Mucosa of descending colon (tissue), 3 donors: ENCODE measurements at places on chromosomes 4 and X. TPM values are rescaled to one million over a fixed set of nuclear protein-coding genes. Genes with fewer than 3 reads are reported as not detected.

The LGI2 gene
- 2.5 TPM for total RNA-seq

The KANTR gene
- total RNA-seq, result 15.7 TPM

The NXT2 gene
- 5.2 TPM for total RNA-seq

The GLRB gene
- total RNA-seq, result 5.2 TPM

The TRIM61 gene
- not detected for total RNA-seq

The MAPK10 gene
- 4.2 TPM for total RNA-seq

The SOX3 gene
- total RNA-seq, result not detected

The MSX1 gene
- 0.43 TPM for total RNA-seq

The DMD gene
- 140 TPM for total RNA-seq

The STARD8 gene
- 1.2 TPM for total RNA-seq

The UNC5C gene
- 4.6 TPM for total RNA-seq

The CXCL10 gene
- 2.2 TPM for total RNA-seq

The SPANXA1 gene
- not detected for total RNA-seq

The GPM6B gene
- total RNA-seq, result 34.1 TPM

The ARX gene
- 0.63 TPM for total RNA-seq
